Mesendoderm (in vitro differentiated cells): ENCODE measurements at places on chromosomes 3 and 15.

- DNase-seq = no peak
These were observed 22.9 kb upstream of the TNFSF10 start for GRCh38 chr3:172546105-172546504.

DNA sequence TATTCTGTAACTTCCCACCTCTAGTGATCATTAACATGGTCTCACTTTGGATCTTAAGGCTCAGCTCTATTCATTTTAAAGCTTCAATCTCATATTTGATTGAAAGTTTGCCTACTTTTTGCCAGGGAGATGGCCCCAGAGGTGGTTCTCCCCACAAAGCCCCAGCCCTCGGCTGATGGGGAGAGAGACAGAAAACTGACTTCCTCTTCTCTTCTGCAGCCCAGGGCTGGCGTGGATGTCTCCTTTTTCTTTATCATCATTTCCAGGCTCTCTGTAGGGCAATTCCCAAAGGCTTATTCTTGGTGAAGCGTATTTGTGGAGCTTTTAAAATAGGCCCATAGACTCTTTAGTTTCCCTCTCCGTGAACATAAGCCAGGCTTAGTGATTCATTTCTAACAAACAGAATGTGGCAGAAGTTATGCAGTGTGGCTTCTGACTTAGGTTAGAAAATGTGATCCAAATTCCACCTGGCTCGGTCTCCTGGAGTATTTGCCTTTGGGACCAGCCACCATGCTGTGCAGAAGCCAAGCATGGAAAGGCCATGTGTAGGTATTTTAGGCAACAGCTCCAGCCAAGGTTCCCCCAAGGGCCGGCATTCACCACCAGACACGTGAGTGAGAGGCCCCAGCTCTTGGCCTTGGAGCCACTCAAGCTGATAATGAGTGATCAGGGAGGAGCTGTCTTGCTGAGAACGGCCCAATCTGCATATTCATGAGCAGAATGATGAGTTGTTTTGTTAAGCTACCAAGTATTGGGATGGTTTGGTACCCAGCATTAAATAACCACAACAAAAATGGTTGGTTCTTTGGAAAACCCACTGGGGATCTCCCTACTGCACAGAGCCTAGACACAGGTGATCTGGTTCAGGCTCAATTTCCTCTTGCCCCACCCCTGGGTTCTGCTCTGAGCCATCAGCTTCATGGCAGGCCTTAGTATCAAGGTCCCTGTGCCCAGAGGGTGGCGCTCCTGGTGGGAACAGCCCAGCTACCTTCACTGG is 353.2 kb upstream of the PROK2 start:
- DNase-seq = no peak

DNA sequence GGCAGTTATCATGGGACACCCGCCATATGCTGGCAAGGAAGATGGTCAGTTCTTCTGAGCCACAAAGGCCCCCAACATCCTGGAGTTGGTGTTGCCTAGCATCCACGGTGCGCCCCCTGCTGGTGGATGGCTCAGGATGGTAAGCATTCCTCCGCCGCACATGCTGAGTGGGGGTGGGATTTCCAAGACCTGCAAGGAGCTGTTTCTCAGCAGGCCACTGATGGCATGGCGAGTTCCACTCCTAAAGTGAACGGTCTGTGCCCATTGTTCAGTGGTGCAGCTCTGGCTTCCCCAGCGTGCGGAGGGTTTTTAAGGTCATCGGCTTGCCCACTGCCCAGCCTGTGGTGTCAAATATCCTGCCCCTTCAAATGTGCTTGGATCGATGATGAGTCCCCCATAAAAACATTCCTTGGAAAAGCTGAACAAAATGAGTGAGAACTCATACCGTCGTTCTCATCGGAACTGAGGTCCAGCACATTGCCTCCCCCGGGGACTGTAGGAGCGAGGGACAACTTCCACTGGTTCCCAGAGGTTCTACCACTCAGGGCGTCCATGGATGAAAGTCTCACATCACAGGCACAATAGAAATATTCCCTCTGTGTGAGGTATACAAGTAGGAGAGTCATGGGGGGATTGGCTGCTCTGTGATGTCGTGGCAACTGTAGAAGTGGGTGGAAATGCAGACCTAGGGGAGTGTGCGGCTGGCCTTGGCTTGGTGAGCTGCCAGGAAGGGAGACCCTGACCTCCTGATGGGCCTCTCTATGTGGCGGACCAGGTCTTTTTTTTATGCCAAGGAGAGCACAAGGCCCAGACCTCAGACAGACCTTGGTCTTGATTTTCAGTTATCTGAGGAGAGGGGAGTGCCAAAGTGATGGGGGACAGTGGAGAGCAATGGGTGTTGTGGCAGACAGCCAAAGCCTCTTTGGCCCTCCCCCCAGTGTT is 102.0 kb downstream of the SNRPN start:
- DNase-seq = peak; percentile 36

DNA sequence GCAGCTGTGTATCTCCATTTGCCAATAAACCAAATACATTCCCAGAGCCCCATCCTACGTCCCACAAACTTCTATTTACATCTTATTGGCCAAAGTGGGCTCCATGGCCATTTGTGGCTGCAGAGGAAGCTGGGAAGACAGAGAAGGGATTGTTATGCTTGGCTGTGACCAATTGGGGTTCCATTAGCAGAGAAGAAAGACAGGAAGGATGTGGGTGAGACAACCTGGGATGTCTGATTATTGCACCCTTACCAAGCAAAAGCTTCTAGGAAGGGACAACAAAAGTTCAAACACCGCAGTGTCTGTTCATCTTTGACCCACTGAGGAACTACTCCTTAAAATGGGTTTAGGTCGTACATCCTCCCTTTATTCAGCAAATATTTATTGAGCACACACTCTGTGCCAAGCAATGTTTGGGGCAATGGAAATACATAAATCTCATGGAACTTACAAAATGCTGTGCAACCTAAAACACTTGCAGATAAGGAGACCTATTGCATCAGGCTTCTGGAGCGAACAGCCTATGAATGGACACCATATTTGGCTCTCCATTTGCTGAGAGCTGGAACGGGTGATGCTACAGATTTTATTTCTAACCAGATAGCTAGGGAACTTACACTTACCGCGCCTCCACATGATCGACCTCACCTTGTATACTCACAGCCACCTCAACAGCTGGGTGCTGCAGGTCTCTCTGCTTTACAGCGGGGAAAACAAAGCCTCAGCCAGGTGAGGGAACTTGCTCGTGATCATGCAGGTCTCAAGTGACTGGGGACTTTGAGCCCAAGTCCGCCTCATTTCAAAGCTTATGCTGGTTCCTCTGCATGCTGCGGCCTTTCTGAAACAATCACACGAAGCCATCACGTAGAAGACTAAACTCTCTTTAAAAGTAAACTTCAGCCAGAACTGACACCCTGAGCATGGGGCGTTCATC is 21.4 kb upstream of the NR2E3 start:
- no peak for DNase-seq

GRCh38 chr15:66938114-66938830 is 127.1 kb upstream of the SMAD3 start:
- no peak for DNase-seq

DNA sequence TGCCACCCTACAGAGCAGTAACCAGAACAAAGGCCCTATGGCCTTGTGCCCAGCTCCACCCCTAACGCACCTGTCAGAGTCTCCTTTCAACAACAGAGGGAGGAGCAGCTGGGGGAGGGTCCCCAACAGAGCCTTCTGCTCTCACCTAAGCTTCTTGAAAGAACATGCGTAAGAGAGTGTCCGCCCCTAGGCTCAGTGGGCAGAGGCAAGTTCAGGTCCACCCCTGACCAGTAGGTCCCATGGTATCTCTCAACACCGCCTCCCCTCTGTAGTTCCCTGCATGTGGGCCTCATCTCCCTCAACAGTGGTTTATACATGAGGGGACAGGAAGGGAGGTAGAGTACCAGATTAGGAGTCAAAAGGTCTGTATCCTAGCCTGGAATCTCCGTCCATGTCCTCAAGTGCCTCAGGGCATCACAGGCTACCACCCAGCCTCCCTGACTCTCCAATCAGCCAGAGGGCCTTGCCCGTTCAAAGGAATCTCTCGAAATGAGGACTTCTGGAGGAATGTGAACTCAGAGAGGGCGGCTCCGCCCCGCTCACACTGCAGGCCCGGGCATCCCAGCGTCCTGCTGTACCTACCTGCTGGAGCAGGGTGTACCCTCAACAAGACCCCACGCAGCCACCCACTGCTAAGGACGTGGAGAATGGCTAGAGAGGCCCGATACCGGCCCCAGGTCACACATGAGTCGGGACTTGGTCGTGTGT is 680 bp downstream of the POC1A start:
- peak; percentile 93 for DNase-seq

GRCh38 chr15:93985925-93986324 is 245.4 kb upstream of the MCTP2 start:
- no peak for DNase-seq

GRCh38 chr3:114101101-114101500 is 44.6 kb downstream of the QTRT2 start:
- DNase-seq = no peak

DNA sequence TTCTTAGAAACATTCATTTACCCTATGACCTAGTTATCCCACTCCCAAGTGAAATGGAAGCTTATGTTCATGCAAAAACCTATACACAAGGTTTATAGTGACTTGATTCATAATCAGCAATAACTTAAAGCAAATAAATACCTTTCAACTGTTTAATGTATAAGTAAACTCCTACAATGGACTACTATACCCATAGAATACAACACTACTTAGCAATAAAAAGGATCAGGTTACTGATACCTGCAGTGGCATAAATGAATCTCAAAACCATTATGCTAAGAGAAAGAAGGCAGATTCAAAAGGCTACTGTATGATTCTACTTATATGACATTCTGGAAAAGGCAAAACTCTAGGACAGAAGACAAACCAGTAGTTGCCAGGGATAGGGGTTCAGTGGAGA is 8.3 kb upstream of the POLR2M start:
- no peak for DNase-seq

- DNase-seq = peak; percentile 80
These were observed 62.9 kb downstream of the SLC28A2 start for GRCh38 chr15:45314960-45315359.

GRCh38 chr3:127473244-127474024 is 117.1 kb downstream of the TPRA1 start:
- peak; percentile 85 for DNase-seq

- DNase-seq = no peak
These were observed 43.2 kb downstream of the SRGAP3 start for GRCh38 chr3:9206287-9206686.

GRCh38 chr3:135271177-135272025 is 476.3 kb downstream of the EPHB1 start:
- DNase-seq = no peak

GRCh38 chr3:112411425-112411824 is 78.5 kb downstream of the CD200 start:
- peak; percentile 40 for DNase-seq

GRCh38 chr3:69441040-69441439 is 55.2 kb upstream of the FRMD4B start:
- no peak for DNase-seq

GRCh38 chr3:123892195-123892594 is 8.1 kb upstream of the MYLK start:
- DNase-seq = no peak

DNA sequence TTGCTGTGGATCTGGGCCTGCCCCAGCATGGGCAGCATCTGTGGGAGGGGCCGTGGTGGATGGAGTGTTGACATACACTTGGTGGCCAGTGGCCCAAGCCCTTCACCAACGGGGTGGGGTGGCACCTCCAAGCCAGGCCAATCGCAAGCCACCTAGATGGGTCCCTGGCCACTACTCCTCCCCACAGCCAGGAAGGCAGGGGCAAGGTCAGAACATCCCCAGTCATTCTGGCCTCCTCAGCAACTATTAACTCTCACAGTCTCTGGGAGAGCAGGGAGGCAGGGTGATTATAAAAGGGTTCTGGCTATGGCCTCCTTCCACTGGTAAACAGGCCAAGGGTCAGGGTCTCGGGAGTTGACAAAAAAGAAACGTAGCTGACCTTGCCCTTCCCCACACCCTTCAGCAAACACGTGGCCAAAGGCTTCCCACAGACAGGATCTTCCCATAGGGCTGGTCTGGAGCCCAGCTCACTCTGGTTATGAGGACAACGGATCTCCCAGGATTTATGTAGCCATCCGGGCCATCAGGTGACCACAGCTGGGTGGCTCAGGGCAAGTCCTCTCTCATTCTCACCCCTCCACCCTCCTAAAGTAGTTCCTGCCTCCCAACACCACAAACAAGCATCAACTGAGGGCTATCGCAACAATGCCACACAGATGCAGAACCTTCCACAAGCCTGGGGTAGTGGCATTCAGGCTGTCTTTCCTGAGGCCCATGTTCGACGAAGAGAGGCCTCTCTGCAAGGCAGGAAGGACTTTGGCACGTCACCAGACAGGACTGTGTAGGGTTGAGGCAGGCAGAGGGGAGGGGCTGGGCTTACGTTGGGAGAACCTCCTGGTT is 18.9 kb downstream of the TLE3 start:
- no peak for DNase-seq

DNA sequence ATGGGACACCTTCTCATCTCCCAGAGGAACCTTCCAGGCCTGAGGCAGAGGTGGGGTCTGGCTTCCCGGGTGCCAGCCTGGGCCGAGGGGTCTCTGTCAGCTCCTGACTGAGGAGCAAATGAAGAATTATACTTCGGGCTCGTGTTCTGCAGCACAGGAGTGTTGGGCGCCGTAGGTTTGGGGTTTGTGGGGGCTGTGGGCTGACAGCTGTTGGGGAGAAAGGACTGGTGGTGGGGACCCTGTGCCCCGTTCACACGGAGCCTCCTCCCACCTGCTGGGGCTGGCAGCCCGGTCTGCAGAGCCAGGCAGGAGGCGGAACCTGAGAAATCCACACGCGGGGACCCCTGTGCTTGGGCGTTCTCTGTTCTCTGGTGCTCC is 59.7 kb downstream of the ADAMTS7 start:
- DNase-seq = no peak

DNA sequence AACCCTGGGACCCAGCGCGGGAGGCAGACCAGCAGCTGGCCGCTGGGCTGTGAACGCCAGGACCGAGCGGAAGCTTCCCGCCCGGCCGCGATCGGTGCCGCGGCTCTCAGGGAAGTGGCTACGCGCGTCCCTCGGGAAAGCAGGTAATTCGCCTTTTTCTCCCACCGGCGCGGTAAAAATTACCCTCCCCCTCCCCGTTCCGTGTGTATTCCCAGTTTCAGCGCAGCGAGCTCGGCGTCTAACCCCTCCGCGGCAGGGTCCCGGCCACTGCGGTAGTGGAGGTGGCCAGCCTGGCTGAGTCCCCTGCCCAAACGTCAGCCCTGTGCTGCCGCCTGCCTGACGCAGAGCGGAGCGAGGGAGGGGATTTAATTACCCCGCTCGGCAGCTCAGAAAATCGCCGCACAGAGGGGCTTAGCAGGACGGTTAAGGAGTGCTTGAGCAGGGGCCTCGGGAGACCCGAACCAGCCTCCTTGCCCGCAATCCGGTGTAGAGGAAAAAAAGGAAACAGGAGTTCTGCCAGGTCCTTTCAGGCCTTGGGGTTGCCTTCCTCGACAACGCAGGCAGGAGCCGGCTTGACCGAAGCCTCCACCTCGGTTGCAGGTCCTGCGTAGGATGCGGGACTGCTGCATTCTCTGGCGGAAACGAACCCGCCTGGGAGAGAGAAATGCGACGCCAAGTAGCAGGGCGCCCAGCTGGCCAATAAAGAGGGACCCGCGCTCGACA is 2.9 kb downstream of the GATA2 start:
- peak; percentile 92 for DNase-seq

- DNase-seq = no peak
These were observed 327.3 kb upstream of the NR2F2 start for GRCh38 chr15:96002890-96003859.
